ENCODE measurements at places on chromosomes 1 and 21. TPM values are rescaled to one million over a fixed set of nuclear protein-coding genes. Genes with fewer than 3 reads are reported as not detected.

DNA sequence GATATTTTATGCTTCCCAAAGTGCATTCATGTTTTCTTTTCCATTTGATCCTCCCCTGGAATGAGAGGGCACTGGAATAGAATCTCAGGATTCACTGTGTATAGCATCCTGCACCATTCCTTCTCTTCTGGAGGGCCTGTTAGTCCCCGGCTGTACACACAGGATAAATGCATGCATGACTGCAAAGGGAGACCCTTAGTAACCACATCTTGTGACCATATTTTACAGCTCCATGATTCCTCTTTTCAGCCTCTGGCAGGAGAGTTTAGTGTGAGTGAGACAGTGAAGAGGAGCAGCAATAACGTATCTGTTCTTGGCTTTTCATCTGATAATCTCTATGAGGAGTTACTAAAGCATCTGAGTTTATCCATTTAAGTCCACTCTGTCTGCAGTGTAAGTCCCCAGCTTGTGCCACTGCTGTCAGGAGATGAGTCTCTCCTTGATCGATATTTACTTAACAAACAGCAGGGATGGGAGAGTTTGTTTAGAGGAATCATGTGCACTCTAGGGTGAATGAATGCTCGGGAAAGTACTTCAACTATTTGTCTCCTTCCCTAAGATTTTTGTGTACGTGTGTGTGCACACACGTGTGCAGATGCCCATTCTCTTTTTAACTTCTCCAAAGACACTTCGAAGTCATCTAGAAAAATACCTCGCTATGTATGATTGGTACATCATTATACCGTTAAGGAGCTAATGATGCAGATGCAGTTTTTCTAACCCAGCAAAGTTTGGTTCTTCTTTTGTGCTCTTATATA lies 41.1 kb downstream of the PROX1 start:
- DNase-seq, result no peak

- DNase-seq, result no peak
Measured at GRCh38 chr1:25797939-25798338, 2.1 kb upstream of the SELENON start.

DNA sequence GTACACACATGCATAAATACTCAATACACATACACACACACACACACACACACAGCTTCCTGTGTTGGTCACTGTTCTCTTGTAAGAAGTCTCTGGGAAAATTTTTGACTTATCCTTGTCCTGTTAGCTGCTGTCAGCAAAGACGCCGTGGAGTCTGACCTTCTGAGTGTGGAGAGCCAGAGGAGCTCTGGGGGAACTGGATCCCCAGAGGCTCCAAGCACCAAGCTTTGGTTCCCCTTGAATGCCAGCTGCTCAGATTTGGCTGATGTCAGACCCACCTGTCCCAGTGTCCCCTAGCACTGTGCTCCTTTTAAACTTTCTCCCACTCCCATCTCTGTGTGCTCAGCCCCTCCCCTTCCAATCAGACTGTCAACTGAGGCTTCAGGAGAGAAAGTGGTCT lies 319.1 kb downstream of the CAMTA1 start:
- DNase-seq, result no peak

GRCh38 chr21:33651965-33652680 lies 9.8 kb downstream of the ITSN1 start:
- DNase-seq, result no peak

DNA sequence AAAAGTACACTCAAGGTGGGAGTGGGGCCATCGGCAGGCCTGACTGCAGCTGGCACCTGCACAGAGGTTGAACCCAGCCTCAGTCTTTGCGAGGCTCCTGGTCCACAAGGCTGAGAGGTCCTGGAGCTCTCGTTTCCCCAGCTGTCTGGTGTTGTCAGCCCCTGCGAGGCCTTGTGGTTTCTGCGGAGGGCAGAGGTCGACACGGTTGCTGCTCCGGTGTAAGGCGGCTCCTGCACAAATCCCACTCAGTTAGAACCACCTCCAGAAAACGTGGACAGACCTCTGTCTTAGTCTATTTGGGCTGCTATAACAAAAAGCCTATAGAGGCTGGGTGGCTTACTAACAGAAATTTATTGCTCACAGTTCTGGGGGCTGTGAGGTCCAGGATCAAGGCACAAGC lies 5.8 kb downstream of the KIAA1614 start:
- no peak for DNase-seq

Gene PADI1
- not detected for total RNA-seq

DNA sequence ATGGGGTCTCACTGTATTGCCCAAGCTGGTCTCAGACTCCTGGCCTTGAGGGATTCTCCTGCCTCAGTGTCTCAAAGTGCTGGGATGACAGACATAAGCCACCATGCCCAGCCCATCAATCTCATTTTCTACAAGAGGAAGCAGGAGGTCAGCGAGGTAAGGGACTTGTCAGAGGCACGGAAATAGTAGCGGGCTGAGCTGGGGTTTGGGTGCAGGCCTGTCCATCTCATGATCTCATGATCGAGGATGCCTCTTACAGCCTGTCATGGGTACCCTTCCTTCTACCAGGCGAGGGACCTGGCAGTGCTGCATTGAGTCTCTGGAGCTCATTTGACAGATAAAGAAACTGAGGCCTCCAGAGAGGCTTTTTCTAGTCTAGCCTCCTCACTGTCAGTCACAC lies 28.5 kb upstream of the SCCPDH start:
- DNase-seq, result no peak

Gene KRTAP11-1
- not detected for total RNA-seq

DNA sequence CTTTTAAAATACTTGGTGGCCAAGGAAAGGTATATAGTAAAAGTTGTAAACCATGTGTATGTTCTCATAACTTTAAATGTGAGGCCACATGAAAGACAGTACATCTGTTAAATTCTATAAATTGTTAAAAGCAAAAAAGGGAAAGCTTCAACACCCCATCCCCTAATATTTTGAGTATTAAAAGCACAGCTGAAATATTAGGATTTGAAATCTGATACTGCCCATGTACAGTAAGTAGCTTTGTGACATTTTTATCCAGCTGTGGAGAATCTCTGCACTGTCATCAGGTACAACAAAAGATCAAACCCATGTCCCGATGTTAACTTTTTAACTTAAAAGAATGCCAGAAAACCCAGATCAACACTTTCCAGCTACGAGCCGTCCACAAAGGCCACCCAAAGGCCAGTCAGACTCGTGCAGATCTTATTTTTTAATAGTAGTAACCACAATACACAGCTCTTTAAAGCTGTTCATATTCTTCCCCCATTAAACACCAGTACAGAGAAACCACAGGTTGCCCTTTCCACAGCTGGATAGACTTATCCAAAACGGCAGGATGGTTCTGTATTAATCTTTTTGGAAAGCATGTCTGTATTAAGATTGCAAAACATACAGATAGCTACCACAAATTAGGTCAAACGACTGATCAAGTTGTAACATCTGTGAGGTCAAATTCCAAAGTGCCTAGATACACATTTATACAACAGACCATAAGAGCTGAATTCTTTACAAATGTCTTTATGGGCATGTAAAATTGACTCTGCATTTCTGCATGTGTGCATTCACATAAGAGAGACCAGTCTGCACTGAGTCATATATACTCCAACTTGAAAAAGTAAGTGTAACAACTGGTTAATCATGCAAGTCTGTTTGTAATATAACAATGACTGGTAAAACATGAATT lies 5.2 kb downstream of the IRF2BP2 start:
- no peak for DNase-seq

- no peak for DNase-seq
Measured at GRCh38 chr1:65393928-65394327, 26.5 kb upstream of the LEPR start.

Gene DDR2
- total RNA-seq, result 21.2 TPM

DNA sequence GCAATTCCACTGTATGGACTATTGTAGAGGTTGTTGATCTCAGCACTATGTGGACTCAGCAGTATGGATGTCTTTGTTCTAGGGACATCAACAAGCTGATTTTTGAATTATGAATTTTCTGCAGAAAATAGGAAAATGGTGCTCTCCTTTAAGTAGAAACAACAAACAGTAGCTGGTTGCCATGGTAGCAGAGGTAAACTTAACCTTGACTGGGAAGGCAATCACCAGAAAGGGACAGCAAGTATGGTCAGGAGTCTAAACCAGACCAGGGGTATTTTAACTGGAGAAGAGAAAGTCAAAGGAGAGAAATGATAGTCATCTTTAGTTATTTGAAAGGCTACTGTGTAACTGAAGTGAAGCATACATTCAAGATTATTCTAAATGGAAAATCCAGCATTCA lies 22.3 kb downstream of the WLS start:
- no peak for DNase-seq

Gene IFI16
- 27.0 TPM for total RNA-seq

DNA sequence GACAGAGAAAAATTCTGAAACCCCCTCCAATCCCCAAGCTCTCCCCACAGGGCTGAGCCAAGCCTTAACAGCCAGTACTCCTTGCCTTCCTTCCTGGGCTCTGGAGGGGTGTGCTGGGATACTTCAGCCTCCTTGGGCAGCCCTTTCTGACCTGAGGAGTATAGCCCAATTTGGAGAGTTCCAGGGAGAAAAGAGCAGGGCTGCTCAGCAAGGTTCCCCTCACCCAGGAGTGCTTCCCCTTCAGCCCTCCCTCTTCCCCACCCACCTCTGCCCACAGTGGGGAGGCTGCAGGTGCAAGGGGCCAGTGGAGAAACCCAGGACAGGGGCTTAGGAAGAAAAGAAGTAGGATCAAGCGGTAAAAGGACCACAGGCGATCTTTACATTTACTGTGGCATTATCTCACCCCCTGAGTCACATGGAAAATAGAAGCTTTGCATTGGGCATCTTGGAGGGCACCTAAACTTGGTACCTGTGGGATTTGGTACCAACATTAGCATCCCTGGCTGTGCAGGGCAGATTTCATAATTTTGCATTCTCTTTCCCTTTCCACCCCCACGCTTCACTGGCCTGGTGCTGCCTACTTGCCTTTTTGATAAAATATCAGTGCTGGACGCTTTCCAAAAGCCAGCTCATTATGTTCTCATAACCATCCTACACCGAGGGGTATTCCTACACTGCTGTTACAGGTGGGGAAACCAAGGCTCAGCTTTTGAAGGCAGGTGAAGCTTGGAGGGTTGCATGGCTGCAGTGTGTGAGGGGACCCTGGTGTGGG lies 2.8 kb upstream of the ADORA1 start:
- no peak for DNase-seq

GRCh38 chr1:192703283-192704206 lies 67.6 kb downstream of the RGS13 start:
- no peak for DNase-seq

Gene ORC1
- total RNA-seq, result 0.53 TPM

DNA sequence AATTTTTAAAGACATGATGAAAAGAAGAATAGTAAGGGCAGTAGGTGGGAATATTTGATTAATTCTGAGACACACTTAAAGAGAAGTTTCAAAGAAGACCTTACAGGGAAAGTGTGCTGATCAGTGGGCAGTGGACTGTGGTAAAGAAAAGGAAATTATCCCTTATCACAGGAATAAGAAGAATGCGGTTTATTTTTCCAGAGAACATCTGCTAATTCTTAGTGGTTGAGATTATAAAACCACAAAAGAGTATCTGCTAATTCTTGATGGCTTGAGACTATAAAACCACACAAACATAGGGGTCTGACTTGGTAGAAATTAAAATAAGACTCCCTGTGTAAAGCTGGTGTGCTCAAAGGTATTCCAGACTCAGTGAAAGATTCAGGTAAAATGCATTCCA lies 60.0 kb upstream of the KCTD3 start:
- DNase-seq, result no peak

DNA sequence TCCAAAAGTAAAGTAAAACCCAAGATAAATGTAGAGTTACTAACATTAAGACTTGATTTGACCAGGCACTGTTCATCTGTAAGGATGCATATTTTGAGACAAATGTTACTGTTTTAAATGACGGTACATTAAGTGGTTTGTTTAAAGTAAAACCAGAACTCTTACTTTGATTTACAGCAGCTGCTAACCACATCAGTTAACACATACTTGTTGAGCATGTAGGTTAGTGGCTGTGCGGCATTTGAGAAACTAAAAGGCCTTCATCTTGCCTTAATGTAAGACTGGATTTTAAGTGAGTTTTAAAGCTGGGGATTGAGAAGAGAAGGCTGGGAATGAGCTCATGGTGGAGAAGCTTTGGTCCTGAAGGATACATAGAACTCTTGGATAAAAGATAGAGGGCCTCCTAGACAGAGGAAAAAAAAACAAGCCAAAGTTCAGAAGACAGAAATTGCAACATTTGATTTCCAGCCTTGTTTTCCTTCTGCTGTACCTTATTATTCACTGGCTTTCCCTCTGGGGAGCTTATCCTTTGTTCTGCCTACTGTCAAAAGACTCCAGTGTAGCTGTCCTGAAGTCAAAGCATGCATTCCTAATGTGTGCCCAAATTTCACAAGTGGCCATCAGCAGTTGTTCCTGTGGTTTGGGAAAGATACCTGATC lies 66.6 kb downstream of the MTR start:
- DNase-seq, result no peak

DNA sequence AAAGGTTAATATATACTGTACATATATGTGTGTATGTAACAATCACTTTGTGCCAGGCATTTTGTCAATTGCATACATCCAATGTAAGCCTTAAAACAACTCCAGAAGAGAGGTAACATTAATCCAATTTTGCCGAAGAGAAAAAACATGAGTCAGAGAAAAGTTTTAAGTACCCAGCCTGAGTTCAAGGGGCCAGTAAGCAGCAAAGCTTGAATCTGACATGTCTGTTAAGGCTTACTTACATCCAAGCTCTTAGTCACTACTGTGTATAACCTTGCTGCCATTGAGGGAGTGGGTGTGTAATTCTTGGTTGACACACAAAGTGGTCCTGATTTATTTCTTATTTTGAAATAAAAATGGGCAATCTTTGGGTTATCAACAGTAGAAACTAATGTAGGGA lies 360.4 kb upstream of the LYPLAL1 start:
- DNase-seq, result no peak

Gene KRTAP15-1
- total RNA-seq, result not detected

GRCh38 chr1:157334041-157334440 lies 195.8 kb upstream of the ETV3 start:
- no peak for DNase-seq

- DNase-seq, result no peak
Measured at GRCh38 chr1:24951337-24951736, 21.3 kb upstream of the RUNX3 start.

Gene BTBD8
- total RNA-seq, result 111 TPM

GRCh38 chr1:39160703-39161102 lies 43.8 kb upstream of the MACF1 start:
- DNase-seq, result no peak

- DNase-seq, result no peak
Measured at GRCh38 chr1:9827558-9828185, 3.9 kb upstream of the CLSTN1 start.

DNA sequence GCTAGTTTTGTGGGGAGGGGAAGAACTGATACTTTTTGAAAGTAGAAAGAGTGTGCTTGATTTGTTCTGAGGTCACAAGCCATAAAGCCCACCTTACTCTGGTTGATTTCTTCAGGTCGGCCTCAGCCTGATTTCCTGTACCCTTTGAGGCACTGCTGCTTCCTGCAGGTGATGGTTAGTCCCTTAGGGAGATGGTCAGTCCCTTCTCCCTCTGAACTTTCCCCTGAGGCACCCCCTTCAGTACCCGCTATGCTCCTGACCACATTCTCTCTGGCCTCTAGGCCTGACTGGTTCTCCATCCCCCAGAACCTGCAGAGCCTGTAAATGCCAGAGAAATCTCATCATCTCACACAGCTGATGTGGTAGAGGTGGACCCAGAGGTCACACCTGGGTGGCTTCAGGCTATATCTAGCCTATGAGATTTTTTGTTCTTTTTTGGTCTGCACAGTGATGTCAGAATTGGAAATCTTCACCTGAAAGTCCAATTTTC lies 15.0 kb upstream of the ID3 start:
- no peak for DNase-seq

Gene PADI2
- total RNA-seq, result 99.3 TPM

- no peak for DNase-seq
Measured at GRCh38 chr21:38696579-38696978, 109.2 kb upstream of the ETS2 start.

Gene SYT14
- 20.3 TPM for total RNA-seq

All from dorsolateral prefrontal cortex (tissue), 122 donors.